ENCODE measurements at places on chromosomes 11 and 22.
A peak's percentile ranks its signal among the peaks of the same experiment; 100 is the strongest.

DNA sequence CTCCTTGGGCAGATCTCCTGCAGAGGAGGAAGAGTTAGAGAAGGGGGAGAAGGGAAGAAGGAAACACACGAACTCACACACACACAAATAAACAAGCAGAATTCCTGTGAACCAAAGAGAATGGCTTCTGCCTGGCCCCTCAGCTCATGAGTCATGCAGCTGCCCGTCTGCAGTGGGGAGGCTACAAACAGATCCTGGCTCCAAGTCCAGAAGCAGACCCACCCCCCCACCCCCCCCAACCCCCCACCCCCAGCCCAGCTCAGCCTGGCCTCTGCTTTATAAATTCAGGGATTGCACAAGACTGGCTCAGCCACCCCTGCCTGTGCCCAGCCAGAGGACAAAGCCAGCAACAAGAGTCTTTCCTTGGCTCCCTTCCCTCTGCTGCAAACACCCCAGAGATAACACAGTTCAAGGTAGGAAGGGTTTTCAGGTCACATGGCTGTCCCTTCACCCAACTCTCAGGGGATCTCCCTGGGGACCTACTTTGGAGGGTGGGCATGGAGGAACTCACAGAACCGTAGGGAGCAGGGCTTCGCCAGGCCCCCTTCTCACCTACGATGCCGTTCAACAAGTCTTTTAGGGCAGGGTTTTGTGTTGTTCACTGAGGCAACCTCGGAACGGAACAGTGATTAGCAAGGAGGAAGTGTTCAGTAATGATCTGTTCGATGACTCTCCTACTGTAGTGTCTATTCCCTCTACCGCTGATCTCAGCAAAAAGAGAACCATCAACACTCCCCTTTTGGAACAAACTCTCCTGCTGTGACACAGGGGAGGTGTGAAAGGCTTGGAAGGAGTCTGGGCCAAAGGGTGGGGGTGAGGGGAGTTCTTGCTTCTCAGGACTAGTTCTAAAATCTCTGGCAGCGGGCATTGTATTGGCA is 35.5 kb downstream of the RPL27A start:
- DNase-seq: no peak

DNA sequence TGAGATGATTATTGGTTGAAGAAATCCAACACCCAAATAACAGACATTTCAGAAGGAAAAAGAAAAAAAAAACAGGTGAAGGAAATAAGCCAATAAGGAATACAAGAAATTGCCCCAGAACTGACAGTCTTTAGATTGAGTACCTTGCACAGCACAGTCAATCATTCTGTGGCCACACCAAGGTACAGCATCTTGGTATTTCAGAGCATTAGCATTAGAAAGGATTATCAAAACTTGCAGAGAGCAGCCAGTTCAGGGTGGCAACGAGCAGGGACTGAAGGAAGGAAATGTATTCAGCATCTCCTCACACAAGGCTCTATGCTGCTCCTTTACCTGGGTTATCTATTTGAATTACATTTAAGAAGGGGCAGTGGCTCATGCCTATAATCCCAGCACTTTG is 2.1 kb downstream of the ADA2 start:
- no peak for DNase-seq

DNA sequence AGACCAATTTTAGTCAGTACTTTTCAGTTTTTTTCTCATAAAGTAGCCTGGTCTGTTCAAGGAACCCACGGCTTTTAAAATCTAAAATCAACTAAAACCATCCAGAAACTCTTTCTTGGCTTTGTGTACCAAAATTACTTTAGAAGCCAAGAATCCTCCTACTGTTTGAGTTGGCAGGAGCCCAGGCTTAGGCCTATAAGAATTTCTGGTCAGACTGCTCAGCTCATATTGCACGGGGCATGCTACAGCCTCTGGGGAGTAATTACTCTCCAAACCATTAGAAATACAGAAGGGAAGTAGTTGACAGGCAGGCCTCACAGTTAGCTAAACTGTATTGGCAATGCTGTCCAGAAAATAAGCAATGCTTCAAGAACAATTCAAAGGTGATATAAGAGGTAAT is 1862.9 kb upstream of the RAG2 start:
- DNase-seq: no peak

- no peak for DNase-seq
These were observed 14.9 kb upstream of the OR51S1 start for GRCh38 chr11:4863876-4864275.

DNA sequence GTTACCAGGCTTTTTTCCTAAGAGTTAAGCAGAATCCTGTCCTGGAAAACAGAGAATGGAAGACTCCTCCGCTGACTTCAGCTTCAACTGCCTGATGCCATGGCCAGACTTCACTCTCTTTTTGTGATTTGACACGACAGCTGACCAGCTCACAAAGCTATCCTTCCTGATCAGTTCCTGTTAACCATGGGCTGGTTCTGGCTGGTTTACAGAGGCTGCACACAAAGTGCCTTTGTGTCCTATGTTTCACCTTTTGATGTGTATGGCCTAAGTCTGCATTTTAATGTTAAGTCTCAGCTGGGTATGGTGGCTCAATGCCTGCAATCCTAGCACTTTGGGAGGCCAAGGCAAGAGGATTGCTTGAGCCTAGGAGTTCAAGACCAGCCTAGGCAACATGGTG is 11.1 kb downstream of the FOLR3 start:
- DNase-seq: no peak

- DNase-seq: no peak
These were observed 1432.4 kb downstream of the FAM181B start for GRCh38 chr11:81301166-81301830.

DNA sequence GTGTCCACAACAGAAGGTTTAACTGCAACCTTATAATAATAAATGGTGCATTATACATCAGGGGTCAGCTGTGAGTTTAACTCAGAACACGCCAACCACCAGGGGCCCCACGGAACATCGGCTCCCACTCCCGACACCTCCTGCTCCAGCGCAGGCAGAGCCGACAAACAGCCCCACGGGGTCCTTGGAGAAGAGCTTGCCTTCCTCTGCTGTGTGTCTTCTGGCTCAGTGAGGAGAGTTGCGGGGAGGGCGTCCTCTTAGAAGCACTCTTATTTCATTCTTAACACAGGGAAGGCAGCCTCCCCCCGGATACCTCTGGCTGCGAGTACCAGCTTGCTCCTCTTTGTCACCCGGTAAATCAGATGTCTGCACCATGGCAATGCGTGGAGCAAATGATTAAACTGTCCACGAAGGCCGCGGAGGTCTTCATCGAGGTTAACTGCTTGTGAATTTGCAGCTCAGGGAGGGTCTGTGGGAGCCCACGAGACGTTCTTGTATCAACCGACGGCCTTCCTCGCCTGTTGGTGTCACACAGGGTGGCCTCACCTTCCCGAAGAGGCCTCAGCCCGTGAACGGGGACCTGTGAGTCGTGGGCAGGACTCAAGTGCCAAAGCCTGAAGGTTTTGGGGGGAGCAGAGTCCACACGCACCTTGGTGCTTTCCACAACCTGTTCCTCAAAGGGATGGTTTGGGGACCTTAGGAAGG is 464.0 kb downstream of the BRD1 start:
- DNase-seq: no peak

DNA sequence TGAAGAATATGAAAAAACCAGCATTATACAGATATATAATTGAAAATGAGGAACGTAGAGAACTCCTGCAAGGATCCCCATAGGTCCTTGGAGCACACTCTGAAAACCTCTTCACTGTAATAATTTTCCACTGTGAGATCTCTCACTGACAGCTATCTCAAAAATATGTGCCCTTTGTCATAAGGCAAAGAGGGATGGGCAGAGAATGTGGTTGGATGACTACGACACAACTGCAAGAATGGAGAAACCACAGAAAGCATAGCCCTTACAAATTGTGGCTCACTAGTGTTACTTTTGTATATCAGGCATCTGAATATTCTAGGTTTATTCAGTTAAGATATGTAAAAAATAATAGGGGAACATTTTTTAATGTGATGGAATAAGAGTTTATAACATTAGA is 7.9 kb upstream of the CTSC start:
- DNase-seq: no peak

- no peak for DNase-seq
These were observed 9.7 kb upstream of the RCN1 start for GRCh38 chr11:32081129-32081641.

DNA sequence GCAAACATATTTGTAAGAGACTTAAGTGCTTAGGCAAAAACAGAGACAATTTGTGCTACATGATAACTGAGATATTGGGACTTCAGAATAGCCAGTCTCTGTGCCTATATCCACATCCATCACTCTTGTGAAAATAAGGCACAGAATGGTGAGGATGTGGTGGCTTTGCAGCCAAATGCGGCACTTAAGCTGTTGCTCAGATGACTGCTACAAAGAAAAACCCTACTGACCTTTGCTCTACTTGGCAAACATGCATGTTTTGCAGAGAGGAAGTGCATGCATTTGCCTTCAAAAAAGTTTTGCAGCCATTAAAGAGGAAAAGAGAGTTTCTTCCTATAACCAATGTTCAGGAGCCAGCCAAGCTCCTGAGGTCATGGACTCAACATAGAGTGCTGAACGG is 675.0 kb upstream of the KIRREL3 start:
- no peak for DNase-seq

- no peak for DNase-seq
These were observed 79.1 kb downstream of the TBC1D22A start for GRCh38 chr22:46841522-46841921.

- no peak for DNase-seq
These were observed 402.1 kb downstream of the CNTN5 start for GRCh38 chr11:99422581-99423427.

DNA sequence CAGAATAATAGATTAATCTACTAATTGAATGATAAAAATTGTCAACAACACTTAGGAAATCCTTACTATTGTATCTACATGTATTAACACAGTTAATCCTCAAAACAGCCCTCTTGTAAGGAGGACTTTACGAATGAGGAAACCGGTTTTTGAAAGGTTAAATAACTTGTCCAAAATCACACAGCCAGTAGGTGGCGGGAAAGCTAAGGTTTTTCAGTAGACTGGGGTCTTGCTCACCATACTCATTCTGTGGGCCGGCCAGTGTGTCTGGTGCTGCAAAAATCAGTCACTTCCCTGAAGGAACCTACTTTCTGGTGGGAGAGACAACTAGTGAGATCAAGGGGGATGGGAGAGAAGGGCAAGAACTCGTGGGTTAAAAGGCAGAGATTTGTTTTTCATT is 3.8 kb downstream of the DCPS start:
- no peak for DNase-seq

- DNase-seq: no peak
These were observed 17.8 kb downstream of the CD82 start for GRCh38 chr11:44583353-44583669.

DNA sequence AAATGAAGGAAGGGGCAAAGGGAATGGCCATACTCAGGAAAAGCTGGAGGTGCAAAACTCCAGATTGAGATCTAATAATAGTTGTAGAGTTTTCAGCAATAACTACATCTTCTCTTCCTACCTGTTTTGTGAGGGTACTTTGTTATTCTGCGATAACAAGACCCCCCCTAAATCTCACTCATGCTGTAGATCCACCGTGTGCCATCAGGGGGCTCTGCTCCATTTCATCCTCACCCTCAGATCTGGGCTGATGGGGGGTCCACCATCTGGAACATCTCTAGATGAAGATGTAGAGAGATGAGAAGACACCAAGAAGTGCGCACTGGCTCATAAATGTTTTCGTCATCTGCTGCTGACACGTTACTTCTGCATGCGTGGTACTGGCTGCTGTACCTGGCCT is 135.9 kb upstream of the KIRREL3 start:
- DNase-seq: no peak

GRCh38 chr11:4006946-4007680 is 87.5 kb upstream of the RRM1 start:
- no peak for DNase-seq

DNA sequence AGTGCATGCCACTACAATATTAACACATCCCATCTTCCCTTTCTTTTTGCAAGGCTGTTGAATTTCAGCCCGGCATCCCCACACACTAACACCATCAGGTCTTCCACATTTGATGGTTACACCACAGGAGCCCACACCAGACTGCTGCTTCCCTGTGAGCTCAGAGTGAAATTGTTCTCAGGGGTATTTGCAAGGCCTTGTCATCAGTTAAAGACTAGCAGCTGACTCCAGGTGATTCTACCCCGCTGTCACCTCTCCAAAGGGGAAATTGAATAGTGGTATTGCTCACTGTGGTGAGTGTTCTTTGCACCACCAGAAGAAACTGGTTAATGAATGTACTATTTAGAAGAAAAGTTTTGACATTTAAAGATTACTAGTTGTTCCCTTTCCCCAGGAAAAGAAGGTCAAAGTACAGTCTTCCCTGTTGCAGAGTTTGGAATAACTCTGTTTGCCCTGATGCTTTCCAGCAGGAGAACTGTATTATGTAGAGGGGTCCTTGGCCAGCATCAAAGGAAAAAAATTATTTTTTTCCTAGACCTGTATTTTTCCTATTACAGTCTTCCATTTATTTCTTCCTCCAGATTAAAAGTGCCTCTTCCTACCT is 41.9 kb downstream of the BID start:
- no peak for DNase-seq

GRCh38 chr11:61700212-61700611 is 20.0 kb downstream of the DAGLA start:
- no peak for DNase-seq

- DNase-seq: no peak
These were observed 1.1 kb upstream of the BIRC2 start for GRCh38 chr11:102345904-102346303.

GRCh38 chr11:8963569-8964323 is 496 bp downstream of the TMEM9B start:
- DNase-seq: peak; percentile 54

- DNase-seq: no peak
These were observed 2.4 kb downstream of the DUSP18 start for GRCh38 chr22:30665266-30665665.

- DNase-seq: no peak
These were observed 85.2 kb upstream of the LINC01488 start for GRCh38 chr11:69396051-69396947.

- no peak for DNase-seq
These were observed 26.1 kb downstream of the SMCO4 start for GRCh38 chr11:93517041-93517440.

GRCh38 chr11:111814557-111815320 is 48.5 kb upstream of the PPP2R1B start:
- no peak for DNase-seq

DNA sequence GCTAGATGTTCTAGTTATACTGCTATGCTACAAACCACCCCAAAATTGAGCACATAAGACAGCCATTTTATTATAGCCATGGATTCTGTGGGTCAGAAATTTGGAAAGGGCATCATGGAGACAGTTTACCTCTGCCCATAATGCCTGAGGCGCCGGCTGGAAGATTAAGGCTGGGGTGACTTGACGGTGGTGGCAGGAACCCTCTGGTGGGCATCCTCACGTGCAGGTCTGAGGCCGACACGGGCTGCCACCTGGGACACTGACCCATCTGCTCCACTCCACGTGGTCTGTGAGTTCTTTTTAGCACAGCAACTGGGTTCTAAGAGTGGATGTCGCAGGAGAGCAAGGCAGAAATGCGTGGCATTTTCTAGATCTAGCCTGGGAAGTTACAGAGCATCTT is 40.0 kb upstream of the PRDM11 start:
- no peak for DNase-seq

GRCh38 chr11:124069429-124070401 is 28.6 kb upstream of the OR10G7 start:
- no peak for DNase-seq
